ENCODE measurements at places on chromosomes 7 and 10.

DNA sequence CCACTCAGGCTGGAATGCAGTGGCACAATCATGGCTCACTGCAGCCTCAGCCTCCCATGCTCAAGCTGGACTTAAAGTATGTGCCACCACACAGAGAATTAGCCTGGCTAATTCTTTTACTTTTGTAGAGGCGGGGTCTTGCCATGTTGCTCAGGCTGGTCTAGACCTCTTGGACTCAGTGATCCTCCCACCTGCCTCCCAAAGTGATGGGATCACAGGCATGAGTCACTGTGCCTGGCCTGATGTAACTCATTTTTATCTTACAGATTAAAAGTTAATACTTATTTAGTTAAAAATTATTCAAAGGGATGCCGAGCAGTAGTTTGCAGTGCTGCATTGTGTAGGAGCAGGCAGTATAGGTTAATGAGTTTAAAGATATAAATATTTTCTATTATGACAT, 12.6 kb upstream of the PLXDC2 start:
- no peak for DNase-seq

DNA sequence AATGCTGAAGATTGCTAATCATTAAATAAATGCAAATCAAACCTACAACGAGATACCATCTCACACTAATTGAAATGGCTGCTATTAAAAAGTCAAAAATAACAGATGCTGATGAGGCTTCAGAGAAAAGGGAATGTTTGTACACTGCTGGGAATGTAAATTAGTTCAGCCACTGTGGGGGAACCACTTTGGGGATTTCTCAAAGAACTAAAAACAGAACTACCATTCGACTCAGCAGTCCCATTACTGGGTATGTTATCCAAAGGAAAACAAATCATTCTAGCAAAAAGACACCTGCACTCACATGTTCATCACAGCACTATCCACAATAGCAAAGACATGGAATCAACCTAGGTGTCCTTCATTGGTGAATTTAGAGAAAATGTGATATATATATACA, 379.0 kb upstream of the CNTNAP2 start:
- DNase-seq, result no peak

- no peak for DNase-seq
Observed at GRCh38 chr10:130777507-130778165, 533.9 kb downstream of the TCERG1L start.

DNA sequence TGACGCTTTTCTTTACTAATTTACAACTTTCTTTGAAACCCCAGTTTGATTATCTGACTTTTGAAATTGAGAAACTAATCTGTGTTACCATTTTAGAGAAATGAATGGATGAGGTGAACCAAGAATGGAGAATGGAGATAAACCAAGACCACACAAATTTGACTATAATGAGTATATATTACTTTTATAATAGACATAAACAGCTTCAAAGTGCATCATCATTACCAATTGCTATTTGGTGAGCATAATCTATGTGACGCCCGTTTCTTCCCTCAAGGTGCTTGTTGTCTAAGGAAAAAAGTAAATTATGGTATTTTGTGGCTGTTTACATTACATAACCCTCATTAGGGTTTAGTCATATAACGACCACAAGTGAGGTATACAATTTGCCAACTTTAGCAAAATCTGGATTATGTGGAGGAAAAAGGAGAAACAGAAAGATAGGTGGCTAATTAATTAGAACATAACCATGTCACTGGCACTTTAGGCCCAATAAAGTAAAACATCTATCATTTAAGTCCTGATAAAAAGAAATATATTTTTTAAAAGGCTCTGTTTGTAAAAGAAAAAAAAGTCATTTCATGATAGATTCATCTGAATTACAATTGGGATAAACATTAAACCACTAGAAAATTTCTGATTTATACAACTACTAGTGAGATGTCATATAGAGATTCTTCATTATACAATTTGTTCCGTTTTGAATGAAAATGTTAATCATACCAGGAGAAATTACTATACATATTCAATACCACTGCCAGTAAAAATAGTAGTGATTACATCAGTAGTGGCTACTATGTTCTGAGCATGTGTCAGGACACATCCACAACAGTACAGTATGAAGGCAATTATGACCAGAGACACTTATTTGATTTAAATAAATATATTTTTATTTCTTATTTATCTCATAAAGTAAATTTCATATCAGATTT, 118.2 kb upstream of the FAM133B start:
- no peak for DNase-seq

DNA sequence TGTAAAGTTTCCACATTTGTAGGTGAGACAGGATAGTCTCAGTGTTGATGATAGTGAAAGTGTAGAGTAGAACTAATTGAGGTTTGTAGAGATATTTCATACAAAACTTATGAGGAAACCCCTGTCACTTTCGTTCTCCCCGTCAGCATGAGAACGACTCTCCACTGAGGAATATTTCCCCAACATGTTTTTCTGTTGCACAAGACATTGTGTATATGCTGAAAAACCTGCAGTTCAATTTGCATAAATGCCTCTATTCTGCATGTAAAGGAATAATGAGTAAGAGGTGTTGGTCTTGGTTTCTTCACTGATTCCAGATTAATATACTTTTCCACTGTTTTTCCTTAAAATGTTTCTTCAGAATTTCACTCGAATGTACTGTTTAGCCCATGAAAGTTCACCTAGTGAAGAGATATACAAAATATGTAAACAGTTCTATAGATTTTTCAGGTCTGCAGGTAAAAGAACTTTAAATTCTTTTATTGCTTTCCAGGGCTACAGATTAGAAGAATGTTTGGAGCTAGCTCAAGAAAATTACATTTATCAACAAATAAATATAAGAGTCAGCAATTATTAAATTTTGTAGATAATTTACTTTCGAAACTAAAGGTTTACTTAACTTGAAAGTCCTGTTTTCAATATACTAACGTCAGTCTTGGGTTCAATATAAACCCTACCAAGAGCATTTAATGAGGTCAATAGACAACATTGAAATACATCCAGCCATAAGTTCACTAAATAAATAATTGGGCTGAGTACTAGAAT, 37.2 kb downstream of the HEPACAM2 start:
- DNase-seq, result no peak

- no peak for DNase-seq
Observed at GRCh38 chr7:14226126-14226525, 236.7 kb upstream of the ETV1 start.

GRCh38 chr7:151381348-151382078, 28.3 kb downstream of the WDR86 start:
- peak; percentile 71 for DNase-seq

- no peak for DNase-seq
Observed at GRCh38 chr7:27960415-27960814, 220.2 kb downstream of the JAZF1 start.

DNA sequence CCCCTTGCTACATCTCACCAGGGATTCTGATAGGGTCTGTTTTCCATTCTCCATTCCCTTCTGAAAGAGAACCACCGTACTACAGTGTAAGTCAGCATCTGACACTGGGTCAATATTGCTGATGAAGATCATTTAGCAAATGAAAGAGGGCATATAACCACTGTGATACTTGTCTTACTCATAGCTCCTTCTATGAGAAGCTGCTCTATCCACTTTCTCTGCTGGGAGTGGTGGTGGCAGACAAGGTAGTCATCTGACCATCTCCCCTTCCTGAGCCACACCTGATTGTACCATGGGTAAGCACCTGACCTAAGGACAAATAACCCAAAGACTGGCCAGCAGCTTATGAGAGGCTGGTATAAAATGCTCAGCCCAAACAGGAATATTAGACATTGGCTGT, 220.4 kb downstream of the DOCK4 start:
- DNase-seq, result no peak

DNA sequence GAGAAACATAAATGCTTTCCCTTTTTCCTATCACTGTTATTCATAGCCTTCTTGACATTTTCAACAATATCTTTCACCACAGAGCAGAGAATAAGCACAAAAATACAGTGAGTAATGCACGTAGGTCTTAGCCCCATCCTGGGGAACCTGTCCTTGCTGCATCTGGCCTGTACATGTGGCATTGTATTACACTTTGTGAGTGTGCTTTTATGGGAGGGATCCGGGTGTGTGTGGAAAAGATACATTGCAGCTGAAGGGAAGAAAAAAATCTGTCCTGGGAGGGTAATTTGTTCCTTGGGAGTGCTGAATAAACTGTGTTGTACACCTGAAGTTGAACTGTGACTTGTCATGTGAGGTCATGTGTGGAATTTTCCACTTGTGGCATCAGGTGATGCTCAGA, 422.7 kb upstream of the LRGUK start:
- no peak for DNase-seq

DNA sequence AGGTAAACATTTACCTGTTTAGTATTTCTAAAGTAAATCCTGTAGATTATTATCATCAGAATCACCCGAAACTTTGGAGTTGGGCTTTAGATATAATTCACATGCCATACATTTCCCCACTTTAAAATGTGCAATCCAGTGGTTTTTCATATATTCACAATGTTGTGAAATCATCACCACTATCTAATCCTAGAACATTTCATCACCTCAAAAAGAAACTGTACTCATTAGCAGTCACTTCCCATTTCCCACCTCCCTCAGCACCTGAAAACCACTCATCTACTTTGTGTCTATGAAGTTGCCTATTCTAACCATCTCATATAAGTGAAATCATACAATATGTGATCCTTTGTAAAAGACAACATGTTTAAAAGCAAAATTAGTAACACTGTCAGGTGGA, 182.6 kb downstream of the FZD1 start:
- no peak for DNase-seq

GRCh38 chr10:782751-783648, 93.5 kb upstream of the DIP2C start:
- DNase-seq, result no peak

DNA sequence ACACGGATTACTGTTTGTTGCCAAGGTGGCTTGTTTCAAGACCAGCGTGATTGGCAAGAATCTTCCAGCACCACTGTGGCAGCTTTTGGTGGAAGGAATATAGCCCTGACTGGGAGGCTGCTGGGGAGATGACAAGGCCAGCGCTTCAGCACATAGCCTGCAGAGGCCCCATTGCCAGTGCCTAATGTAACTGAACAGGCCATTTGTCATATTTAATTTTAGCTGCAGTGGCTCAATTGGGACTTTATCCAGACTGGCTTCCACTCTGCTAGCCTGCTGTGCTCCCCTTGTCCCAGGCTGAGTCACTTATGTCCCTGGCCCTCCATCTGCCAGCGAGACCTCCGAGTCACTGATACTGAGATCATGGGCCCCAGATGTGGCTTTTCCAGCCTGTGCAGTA, 483.1 kb downstream of the GALNT17 start:
- DNase-seq, result no peak

DNA sequence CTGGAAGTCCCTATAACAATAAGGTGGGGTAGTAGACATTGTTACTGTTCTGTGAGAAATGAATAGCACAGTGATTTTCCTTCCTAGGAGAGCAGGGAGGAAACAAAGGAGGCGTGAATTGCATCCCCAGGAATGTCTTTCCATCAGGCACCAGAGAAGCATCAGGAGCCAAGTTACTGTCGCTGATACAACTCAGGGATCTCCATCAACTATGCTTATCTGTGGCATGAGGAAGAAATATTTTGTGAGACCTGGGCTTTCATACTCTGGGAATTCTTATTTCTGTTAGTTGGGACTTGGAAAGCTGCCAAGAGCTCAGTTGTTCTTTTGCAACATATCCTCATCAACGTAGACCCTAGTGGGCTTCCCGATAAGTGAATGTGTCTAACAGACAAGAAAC, 622.3 kb downstream of the SUGCT start:
- DNase-seq, result no peak

- no peak for DNase-seq
Observed at GRCh38 chr10:117457932-117458331, 82.7 kb upstream of the PDZD8 start.

GRCh38 chr10:62613424-62613823, 191.1 kb upstream of the ADO start:
- DNase-seq, result no peak

DNA sequence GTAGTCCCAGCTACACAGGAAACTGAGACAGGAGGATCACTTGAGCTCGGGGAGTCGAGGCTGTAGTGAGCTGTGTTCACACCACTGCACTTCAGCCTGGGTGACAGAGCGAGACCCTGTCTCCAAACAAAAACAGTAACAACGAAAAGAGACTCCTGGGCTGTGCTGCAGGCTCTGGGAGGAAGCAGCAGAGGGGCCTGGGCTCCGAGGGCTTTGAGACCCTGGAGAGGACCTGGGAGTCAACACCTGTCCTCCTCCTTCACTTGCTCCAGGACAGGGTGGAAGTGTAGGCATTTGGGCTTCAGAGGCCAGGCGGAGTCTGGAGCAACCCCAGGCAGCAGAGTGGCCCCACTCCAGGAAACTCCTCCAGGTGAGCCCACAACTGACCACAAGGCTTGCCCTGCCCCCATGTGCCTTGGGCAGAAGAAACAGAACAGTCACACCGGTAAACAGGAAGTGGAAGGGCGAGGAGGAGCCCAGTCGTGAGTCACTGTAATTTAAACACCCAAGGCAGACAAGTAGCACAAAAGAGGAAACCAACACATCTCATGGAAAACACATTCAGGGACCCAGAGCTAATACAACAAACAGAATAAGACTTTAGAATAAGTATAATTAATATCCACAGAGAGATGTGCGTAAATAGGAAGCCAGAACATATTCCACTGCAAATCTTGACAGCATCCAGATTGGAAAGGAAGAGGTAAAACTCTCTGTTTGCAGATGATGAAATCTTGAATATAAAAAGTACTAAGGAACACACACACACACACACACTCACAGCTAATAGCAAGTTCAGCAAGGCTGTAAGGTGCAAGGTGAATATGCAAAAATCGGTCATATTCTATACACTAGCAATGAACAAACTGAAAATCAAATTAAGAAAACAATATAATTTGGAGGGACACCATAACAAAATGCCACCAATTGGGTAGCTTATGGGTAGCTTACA, 20.5 kb upstream of the RASGEF1A start:
- DNase-seq, result peak; percentile 70

GRCh38 chr7:147014286-147014955, 897.8 kb downstream of the CNTNAP2 start:
- no peak for DNase-seq

DNA sequence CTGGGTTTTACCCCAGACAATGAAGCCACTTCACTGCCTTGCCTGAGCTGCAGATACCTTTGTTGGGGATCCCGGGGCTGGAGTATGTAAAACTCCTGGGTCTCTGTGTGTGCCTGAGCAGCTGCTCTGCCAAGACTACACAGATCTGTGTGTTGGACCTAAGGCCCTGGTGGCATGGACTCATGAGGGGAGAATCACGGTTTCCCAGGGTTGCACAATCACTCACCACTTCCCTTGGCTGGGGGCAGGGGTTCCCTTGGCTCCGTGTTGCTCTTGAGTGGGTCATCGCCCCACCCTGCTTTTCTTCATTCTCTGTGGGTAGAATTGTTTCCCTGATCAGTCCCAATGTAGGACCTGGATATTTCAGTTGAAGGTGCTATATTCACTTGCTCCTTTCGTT, 13.9 kb upstream of the TBATA start:
- DNase-seq, result no peak

GRCh38 chr10:122191936-122192541, 79.1 kb upstream of the BTBD16 start:
- DNase-seq, result no peak

- DNase-seq, result no peak
Observed at GRCh38 chr10:62059217-62059920, 157.9 kb downstream of the ARID5B start.

- DNase-seq, result no peak
Observed at GRCh38 chr10:59019603-59020002, 156.8 kb upstream of the PHYHIPL start.
